Kidney epithelial cell (primary cell): ENCODE measurements at places on chromosomes 1 and 21. TPM values are rescaled to one million over a fixed set of nuclear protein-coding genes. Genes with fewer than 3 reads are reported as not detected.

DNA sequence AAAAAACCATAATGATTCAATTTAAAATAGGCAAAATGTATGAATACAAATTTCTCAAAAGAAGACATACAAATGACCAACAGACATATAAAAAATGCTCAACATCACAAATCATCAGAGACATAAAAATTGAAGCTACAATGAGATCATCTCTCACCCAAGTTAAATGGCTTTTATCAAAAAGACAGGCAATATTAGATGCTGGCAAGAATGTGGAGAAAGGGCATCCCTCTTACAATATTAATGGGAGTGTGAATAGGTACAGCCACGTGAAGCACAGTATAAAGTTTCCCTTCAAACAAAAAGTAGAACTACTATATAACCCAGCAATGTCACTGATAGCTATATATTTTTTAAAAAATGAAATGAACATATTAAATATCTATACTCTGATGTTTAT is 1481.7 kb downstream of the AMY1C start:
- DNase-seq: no peak

MOV10 gene
- 46.7 and 57.0 TPM in 2 replicates for total RNA-seq

MYCL gene
- 6.5 and 8.2 TPM in 2 replicates for total RNA-seq

GRCh38 chr1:151975311-151976014 is 18.2 kb downstream of the S100A10 start:
- no peak for DNase-seq

CTPS1 gene
- total RNA-seq: 51.6 and 59.8 TPM in 2 replicates

DNA sequence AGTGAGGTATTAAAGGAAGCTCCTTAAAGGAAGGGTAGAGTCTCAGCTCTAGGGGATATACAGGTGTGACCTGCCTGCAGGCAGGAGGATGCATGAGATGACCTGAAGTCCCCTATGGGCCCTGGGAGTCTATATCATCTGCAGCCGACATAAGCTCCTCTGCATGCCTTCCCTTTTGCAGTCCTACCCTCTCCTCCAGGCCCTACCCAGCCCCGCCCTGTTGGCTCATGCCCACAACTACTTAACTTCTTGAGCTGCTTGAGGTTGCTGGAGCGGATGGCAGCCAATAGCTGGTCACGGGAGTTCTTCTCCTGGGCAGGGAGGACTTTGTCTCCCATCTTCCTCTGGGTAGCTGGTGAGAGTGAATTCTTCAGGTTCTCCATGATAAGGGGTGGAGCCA is 10.3 kb downstream of the SHISA4 start:
- no peak for DNase-seq

DNA sequence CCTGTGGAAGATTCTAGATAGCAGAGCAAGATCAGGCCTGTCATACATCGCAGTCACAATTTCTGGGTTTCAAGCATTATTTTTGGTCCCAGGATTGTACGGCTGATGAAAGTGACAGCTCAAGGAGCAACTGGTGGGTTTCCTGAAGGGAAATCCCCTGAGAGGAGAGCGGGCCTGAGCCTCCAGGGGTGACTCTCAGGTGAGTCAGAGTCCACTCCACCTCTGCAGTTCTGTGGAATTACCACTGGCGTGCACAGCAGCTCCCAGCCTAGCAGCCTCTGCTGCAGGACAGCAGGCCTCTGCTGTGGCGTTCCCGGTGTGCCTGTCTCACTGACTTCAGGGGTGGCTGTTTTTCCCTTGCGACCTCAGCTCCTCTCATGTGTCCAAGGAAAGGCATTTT is 24.4 kb downstream of the SLC66A1 start:
- DNase-seq: no peak

CELF3 gene
- total RNA-seq: not detected in 2 replicates

DNA sequence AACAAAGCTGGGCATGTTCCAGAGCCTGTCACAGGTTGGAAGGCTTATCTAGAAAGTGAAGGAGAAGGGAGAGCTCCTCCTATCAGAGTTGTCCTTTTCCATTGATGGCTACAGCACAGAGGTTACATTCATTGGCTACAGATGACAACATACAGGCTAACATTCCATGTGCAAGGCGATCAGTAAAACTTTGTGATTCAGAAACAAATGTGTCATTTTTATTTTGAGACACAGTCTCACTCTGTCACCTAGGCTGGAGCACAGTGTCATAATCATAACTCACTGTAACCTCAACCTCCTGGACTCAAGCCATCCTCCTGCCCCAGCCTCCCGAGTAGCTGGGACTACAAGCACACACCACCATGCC is 32.6 kb downstream of the TRIM67 start:
- no peak for DNase-seq

DNA sequence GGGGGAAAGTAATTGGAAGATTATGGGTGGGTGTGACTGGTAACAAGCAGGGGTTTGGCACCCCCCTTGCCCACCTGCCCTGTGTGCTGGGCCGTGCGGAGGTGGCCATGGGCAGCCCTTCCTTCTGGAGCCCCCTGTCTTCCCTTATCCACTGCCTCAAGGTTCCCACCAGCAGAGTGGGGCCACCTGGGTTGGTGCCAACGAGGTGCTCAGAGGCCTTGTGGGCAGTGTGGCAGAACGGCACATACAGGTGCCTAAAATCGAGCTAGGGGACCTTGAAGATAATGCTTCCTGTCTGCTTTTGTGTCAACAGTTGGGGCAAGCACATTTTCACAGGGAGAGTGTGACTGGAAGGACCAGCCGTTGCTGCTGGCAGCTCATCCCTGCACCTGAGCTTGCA is 161.8 kb downstream of the PCBP3 start:
- no peak for DNase-seq
